Esophagus squamous epithelium (tissue), 5 donors: ENCODE measurements at places on chromosomes 16 and 17.

DNA sequence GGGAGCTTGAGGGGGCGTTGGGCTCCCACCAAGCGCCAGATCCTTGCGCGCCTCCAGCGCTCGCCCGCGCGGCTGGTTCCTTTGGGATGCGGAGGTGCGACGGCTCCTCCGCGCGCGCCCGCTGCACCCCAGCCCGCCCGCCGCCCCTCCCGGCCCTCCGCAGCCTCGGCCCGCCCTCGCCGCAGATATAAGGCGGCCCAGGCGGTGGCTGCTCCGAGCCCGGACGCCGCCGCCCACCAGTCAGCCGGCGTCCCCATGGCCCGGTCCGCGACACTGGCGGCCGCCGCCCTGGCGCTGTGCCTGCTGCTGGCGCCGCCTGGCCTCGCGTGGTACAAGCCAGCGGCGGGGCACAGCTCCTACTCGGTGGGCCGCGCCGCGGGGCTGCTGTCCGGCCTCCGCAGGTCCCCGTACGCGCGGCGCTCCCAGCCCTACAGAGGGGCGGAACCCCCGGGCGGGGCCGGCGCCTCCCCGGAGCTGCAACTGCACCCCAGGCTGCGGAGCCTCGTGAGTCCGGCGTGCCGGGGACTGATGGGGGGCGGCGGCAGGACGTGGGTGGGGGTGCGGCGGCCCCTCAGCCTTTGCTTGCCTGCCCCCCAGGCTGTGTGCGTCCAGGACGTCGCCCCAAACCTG, at the start of gene NPB:
Gene NPB, plus strand, starts transcription at position 216 of the 630 bp plus-strand sequence. Its CDS starts 40 bp downstream, at position 256.
- DNase-seq: no peak

- DNase-seq: no peak
Observed at GRCh38 chr17:49995055-49995738, at the start of gene DLX3. Gene DLX3, minus strand, starts transcription at chr17:49995224. Its CDS starts 226 bp downstream, at chr17:49994998.

- no peak for DNase-seq
Observed at GRCh38 chr17:83137523-83137922, 58.1 kb downstream of the METRNL start.

- DNase-seq: no peak
Observed at GRCh38 chr17:38702916-38703741, 1.9 kb upstream of the MLLT6 start.

- DNase-seq: no peak
Observed at GRCh38 chr17:41581366-41582060, 5.2 kb downstream of the KRT14 start.

DNA sequence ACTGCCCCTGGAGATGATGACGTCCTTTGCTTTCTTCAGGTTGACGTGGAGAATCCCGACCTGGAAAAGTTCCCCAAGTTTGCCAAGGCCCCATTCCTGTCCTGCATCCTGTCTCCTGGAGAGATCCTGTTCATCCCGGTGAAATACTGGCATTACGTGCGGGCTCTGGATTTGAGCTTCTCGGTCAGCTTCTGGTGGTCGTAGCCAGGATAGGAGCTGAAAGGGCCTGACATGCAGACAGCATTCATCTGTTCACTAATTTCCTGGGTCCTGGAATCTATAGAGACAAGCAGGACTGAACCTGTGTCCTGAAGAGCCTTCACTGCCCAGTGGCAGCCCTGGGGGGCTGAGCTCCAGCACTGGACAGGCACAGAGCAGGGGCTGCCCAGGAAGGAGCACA, 17.2 kb downstream of the KDM8 start:
- no peak for DNase-seq

GRCh38 chr16:89749637-89750036, 28.3 kb downstream of the ZNF276 start:
- no peak for DNase-seq

- DNase-seq: no peak
Observed at GRCh38 chr17:33137426-33137825, 145.8 kb downstream of the SPACA3 start.
